Frontal cortex (tissue), 4 donors: ENCODE measurements at places on chromosomes 7 and 10. TPM values are rescaled to one million over a fixed set of nuclear protein-coding genes. Genes with fewer than 3 reads are reported as not detected.

- no peak for DNase-seq
These were observed 10.0 kb upstream of the GTF2IRD1 start for GRCh38 chr7:74443543-74444247.

DNA sequence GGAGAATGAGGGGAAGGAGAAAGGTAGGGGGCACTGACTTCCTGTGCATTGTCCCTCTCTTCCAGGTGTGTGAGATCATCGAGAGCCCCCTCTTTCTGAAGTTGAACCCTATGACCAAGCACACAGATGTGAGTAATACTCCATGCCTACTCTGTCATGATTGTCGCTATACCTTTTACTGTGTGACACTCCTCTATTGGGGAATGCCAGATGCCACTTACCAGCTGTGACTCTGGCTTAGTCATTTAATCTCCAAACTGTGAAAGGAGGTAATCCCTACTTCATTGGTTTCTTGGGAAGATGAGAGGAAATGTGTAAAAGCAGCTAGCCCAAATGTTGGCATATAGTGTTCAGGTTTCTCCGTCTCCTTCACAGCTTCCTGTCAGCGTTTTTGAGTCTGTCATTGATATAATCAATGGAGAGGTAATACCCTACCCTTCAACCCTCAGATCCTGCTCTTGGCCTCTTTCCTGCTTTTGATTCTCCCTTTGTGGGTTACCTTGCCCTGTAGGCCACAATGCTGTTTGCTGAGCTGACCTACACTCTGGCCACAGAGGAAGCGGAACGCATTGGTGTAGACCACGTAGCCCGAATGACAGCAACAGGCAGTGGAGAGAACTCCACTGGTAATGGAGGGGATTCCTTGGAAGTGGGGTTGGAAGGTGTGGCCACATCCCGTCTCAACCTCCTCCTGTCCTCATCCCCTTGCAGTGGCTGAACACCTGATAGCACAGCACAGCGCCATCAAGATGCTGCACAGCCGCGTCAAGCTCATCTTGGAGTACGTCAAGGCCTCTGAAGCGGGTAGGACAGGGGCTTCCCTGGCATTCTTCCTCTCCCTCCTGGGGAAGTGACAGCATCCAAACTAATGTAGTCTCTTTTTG, 2.0 kb downstream of the COPS6 start:
- no peak for DNase-seq

- no peak for DNase-seq
These were observed 292.4 kb upstream of the AKR1E2 start for GRCh38 chr10:4533621-4534020.

Gene OR9A2
- under 0.01 TPM for total RNA-seq

Gene XPNPEP1
- total RNA-seq, result 79.9 TPM

Gene SCART1
- under 0.01 TPM for total RNA-seq
